Sciatic nerve (tissue), 2 donors: ENCODE measurements at places on chromosomes 4 and X. TPM values are rescaled to one million over a fixed set of nuclear protein-coding genes. Genes with fewer than 3 reads are reported as not detected.

Gene MAGEB10
- total RNA-seq, result not detected

Gene EXOC1L
- total RNA-seq, result not detected

Gene OTC
- total RNA-seq, result 0.36 TPM

Gene CT45A3
- total RNA-seq, result not detected

Gene CNKSR2
- 16.8 TPM for total RNA-seq

Gene GPC3
- total RNA-seq, result 84.2 TPM
